ENCODE measurements at places on chromosomes 12 and 14.

DNA sequence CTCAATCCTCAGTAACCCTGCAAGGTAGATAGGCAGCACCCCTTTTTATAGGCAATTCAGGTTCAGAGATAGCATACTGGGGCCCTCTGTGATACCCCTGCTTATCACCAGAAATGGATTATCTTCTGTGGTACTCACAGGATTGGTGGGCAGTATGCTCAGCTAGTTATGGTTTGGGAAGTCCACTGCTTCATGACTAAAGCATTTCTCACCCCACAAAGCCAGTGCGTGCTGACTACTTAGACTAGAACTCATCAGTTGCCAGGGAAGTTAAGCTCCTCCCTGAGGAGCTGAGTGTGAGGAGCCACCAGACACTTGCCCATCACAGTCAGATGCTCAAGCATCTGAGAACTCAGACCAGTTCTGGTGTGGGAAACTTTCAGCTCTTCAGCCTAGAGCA, 76.3 kb downstream of the SCAF11 start:
- DNase-seq, result no peak

GRCh38 chr12:4562034-4562657, at the start of gene DYRK4:
Gene DYRK4, plus strand, starts transcription at chr12:4562208. Its CDS starts 38 bp downstream, at chr12:4562246.
- DNase-seq, result no peak

DNA sequence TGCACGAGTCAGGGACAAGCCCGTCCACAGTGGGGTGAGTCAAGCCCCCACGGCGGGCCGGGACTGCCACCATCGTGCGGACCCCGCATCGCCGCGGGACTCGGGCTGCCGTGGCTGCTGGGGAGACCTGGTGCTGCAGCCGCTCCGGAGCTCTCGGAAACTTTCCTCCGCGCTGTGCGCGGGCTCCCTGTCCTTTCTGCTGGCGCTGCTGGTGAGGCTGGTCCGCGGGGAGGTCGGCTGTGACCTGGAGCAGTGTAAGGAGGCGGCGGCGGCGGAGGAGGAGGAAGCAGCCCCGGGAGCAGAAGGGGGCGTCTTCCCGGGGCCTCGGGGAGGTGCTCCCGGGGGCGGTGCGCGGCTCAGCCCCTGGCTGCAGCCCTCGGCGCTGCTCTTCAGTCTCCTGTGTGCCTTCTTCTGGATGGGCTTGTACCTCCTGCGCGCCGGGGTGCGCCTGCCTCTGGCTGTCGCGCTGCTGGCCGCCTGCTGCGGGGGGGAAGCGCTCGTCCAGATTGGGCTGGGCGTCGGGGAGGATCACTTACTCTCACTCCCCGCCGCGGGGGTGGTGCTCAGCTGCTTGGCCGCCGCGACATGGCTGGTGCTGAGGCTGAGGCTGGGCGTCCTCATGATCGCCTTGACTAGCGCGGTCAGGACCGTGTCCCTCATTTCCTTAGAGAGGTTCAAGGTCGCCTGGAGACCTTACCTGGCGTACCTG, 1.1 kb downstream of the PDE3A start:
- DNase-seq, result no peak

DNA sequence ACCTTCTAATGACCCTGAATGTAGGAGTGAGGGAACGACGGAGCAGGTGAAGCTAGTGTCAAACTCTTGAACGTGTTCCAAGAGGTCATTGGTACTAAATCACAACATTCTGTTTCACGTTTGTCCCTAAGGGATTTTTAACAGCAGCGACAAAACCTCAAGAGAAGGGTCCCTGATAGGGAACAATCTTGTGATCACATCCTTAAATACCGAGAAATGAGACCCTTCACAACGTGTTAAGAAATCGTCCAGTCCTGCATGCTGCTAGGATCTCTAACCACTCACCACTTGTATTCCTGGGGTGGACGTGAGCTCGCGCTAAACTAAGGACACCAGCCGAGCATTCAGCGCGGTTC, 134.1 kb upstream of the KRAS start:
- no peak for DNase-seq

DNA sequence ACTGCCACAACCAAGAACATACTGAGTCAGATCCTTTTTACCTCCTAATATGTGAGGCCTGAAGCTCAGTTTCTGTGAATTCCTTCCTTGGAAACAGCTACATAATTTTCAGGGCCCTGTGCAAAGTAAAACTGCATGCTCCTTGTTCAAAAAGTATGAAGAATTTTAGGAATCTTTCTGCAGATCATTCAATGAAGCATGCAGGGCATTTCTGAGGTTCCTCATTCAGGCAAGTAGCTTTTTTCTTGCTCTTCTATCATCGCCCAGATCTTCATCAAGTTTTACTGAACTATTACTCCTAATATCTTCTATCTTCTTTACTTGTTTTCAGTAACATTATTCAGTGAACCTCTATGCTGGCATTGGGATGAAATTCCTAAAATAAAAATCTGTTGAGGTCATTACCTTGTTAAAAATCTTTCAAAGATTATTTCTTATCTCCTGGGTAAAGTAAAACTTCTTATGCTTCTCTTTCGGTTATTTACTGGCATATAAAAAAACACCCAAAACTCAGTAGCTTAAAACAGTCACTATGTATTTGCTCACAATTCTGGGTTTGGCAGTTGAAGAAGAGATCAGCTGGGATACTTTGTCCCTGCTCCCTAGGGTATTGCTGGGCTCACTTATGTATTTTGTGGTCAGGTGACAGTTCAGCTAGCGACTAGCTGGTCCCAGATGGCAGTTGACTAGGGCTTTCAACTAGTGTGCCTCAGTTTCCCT, 42.6 kb upstream of the KRR1 start:
- no peak for DNase-seq

DNA sequence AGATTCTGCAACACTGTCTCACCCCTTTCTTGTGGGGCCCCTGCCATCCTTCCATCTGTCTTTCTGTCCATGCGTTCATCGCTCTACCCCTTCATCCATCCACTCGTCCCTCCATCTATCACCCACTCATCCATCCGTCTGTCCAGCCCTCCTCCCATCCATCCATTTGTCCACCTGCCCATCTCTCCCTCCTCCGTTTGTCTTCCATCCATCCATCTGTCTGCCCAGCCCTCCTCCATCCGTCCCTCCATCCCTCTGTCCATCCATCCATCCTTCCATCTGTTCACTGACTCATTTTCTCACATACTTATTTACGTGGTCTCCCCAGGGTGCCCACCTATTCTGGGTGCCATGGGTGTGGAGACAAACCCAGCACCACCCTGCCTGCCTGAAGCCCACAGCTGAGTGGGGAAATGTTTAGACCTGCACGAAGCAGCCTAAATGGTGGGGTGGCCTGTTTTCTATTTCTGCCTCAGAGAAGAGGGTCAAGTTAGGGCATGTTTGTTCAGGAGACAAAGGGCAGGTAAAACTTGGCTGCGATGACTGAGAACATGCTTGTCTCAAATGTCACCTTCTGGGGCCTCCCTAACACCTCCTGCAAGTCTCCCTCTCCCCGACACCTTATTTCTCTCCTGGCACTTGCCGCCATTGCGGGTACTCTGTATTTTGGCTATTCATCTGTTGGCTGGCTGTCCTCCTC, 2.8 kb upstream of the SLC25A47 start:
- no peak for DNase-seq

All from activated B cell treated with CpG ODN at 0.5 μM for 24 hours (primary cell).